Fibroblast of skin of left quadriceps (primary cell): ENCODE measurements at places on chromosomes 4 and X.

DNA sequence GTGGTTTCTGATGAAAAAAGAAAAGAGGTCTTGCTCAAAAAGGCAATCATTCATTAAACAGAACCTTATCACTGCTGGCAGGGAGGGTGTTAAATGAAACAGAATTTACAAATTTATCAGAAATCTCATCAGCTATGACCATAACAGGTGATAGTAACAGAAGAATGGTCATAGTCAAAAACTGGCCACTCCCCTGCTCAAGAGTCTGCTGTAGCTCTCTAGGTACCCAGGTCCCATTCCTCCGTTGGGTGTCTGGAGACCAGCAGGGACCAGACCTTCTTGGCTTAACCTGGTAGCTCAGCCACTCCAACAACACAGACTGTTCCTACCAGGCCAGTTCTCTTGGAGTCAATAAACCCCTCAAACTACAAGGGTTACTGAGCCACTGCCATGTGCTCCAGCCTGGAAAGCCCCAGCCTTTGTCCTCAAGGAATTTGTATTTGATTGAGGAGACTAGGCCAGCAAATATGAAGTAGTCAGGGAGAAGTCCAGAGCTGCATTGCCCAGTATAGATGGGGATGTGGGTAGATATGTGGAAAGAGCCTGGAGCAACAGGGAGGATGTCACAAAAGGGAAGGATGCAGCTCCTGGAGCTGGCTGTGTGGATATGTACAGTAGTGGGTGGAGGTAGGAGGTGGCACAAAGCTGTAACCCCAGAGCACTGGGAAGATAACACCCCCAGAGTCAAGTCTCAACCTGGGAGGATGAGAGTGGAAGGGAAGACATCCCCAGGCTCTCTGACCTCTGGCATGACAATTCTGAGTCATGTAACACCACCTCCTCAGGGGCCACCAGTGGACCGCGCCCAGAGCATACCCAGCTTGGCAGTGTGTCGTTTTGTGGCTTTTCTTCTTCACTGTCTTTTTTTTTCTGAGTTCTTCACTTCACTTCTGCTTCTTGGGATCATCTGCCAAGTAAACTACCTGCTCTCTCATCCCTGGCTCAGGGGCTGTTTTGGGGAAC is 21.9 kb downstream of the RASL11B start:
- DNase-seq = no peak

DNA sequence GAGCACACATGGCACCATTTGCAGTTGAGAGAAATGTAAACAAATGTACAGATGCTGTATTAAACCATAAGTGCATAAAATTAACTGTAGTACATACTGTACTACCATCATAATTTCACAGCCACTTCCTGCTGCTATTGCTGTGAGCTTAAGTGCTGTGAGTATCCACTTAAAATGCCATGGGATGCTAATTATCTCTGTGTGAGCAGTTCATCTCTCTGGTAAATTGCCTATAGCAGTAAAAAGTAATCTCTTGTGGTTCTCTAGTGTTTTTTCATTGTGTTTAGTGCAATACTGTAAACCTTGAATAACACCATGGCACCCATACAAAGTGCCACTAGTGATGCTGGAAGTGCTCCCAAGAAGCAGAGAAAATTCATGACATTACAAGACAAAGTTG is 9.9 kb upstream of the SCOC start:
- DNase-seq = no peak

DNA sequence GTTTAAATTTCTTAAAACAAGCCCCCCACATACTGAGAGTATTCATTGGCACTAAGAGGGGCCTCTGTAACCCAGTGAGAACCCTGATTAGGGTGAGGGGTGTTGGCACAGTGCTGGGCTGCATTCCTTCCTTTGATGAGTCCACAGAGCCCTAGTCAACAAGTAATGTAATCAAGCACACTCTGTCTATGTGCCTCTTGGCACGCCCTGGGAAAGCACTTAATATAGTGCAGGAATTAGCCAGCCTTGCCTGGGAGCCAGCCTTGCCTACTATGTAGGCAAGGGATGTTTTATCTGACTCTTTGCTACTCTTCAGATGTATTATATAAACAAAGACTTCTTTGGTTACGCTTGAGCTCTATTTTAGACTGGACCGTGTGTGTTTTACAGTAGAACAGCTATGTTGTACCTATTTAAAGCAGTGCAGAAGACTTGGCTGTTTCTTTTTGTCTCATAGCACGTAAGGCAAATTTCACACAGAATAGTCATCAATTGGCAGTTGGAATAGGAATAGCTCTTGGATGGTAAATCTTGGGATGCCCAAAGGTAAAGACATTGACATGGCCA is 64.3 kb downstream of the FRAS1 start:
- no peak for DNase-seq

DNA sequence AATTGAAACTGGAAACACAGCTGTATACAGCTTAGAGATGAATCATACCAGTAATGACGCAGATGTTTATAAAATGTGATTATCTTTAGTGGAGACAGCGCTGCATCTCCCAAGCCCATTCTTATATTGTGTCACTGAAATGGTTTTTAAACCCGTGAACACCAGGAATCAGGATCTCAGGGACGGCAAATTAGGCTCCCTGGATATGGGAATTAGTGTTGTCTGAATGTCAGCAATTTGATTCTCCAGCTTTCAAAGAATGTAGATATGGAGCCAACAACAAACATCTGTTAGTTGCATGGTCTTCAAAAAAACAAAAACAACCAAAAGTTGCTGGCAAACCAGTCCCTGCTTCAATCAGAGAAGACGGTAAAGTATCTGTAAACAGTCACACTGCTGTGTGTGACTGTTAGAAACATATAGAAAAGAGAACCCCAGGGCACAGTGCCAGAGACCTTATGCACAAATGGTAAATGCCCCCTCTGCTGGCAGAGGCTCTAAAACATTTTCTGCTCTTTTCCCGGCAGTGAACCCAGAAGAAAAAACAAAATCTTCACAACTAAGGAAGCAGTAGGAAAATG is 351.9 kb upstream of the FTHL17 start:
- DNase-seq = peak; percentile 33

GRCh38 chr4:73019462-73020047 is 50.0 kb downstream of the COX18 start:
- peak; percentile 11 for DNase-seq

DNA sequence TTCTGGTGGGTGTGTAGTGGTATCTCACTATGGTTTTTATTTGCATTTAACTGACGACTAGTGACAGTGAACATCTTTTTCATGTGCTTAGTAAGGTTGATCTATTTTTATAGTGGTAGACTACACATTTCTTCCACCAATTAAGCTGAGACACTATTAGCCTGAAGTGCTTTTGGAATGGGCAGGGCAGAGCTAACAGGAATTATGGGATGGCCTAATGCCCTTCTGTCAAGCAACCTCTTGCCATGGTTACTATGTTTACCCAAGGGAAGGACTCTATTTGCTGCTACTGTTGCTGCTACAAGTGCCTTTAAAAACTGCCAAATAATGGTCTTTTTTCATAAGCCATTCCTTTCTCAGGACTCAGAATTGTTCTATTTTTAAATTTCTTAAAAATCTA is 676.7 kb upstream of the ACTRT1 start:
- DNase-seq = no peak

DNA sequence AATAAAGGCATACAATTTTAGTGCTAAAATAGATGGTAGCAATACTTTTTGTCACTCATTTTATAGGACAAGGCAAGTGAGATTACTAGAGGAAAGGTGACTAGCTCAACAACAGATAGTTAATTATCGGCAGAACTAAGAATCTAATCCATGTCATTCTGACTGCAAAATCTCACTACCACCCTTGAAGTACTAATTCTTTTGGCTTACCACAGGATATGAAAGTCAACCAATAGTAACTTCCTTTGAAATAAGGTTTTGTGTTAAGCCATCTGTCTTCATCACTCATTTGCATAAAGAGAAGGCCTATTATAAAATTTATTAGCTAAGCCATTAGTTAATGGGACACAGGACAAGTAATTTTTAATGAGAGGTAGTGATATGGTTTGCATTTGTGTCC is 25.3 kb upstream of the ZMAT1 start:
- no peak for DNase-seq

GRCh38 chrX:21295246-21295820 is 78.9 kb upstream of the CNKSR2 start:
- no peak for DNase-seq

GRCh38 chr4:80103629-80104028 is 30.6 kb upstream of the ANTXR2 start:
- DNase-seq = no peak

DNA sequence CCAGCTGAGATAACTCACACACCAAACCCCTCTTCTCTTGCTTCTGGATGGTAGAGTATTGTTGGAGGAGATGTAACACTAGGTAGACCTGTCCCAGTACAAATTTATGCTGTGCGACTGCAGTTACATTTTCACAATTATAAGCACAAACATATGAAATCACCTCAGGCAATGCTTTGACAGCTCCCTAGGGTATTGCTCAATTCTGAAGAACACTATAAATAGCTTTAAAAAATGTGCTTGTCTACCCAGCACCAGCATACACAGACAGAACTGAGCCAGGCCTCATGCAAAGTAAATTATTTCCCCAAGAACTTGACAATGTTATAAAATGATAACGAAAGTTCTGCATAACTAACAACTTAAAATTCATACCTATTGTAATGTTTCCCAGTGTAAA is 1999.1 kb upstream of the ADGRL3 start:
- DNase-seq = no peak

- no peak for DNase-seq
Observed at GRCh38 chr4:123363729-123364128, 32.9 kb upstream of the SPRY1 start.

- DNase-seq = no peak
Observed at GRCh38 chrX:64739792-64740378, 236.4 kb downstream of the ZC4H2 start.
